CD4-positive, CD25-positive, alpha-beta regulatory T cell (primary cell): ENCODE measurements at places on chromosomes 11 and 22.

DNA sequence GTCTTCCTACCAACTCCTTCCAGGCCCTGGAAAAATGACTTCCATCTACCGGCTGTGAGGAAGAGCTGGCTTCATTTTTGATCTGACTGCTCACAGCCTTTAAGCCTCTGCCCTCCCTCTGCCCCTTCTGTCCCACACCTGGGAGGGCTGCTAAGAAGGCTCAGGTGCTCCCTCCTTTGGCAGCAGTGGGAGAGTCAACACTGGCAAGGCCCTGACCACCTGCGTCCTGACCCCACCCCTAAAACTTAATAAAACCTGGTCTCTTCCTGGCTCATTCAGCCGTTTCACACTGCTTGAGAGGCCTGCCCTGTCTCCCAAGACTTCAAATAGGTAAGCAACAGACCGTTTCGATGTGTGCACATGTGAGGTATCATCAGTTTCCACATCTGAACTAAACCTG, 52.1 kb upstream of the NFRKB start:
- H3K27me3 ChIP-seq = no peaks in the 10 kb centered on the region
- peaks cover 19% of the 10 kb centered on the region for H3K36me3 ChIP-seq
- H3K4me3 ChIP-seq = no peak overlapping the region
- no peak overlapping the region for H3K27ac ChIP-seq
- no peaks in the 10 kb centered on the region for H3K4me1 ChIP-seq

GRCh38 chr11:129312730-129313503, 62.7 kb upstream of the BARX2 start:
- no peak overlapping the region for H3K4me3 ChIP-seq
- H3K27me3 ChIP-seq = no peaks in the 10 kb centered on the region
- DNase-seq = no peak
- no peak overlapping the region for H3K27ac ChIP-seq

DNA sequence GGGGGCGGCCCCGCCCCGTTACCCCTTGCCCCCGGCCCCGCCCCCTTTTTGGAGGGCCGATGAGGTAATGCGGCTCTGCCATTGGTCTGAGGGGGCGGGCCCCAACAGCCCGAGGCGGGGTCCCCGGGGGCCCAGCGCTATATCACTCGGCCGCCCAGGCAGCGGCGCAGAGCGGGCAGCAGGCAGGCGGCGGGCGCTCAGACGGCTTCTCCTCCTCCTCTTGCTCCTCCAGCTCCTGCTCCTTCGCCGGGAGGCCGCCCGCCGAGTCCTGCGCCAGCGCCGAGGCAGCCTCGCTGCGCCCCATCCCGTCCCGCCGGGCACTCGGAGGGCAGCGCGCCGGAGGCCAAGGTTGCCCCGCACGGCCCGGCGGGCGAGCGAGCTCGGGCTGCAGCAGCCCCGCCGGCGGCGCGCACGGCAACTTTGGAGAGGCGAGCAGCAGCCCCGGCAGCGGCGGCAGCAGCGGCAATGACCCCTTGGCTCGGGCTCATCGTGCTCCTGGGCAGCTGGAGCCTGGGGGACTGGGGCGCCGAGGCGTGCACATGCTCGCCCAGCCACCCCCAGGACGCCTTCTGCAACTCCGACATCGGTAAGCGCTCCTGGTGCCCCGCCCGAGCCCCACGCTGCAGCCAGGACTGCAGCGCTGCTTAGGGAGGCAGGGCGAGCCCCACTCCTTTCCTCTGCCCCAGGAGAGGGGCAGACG, at the start of gene TIMP3:
TIMP3 (plus strand) TSS at position 169 of the 700 bp plus-strand sequence; CDS start at position 466, 297 bp downstream.
- no peaks in the 10 kb centered on the region for H3K36me3 ChIP-seq
- H3K4me1 ChIP-seq = no peaks in the 10 kb centered on the region
- DNase-seq = no peak
- H3K27me3 ChIP-seq = peaks cover 23% of the 10 kb centered on the region

GRCh38 chr11:116446048-116446941, 326.5 kb downstream of the BUD13 start:
- H3K4me1 ChIP-seq = no peaks in the 10 kb centered on the region
- no peak overlapping the region for H3K27ac ChIP-seq
- DNase-seq = no peak
- peaks cover 3% of the 10 kb centered on the region for H3K27me3 ChIP-seq
- H3K4me3 ChIP-seq = no peak overlapping the region
